Cortex of kidney (tissue), 1 donor: ENCODE measurements at places on chromosomes 7 and 10.
A peak's percentile ranks its signal among the peaks of the same experiment; 100 is the strongest.

DNA sequence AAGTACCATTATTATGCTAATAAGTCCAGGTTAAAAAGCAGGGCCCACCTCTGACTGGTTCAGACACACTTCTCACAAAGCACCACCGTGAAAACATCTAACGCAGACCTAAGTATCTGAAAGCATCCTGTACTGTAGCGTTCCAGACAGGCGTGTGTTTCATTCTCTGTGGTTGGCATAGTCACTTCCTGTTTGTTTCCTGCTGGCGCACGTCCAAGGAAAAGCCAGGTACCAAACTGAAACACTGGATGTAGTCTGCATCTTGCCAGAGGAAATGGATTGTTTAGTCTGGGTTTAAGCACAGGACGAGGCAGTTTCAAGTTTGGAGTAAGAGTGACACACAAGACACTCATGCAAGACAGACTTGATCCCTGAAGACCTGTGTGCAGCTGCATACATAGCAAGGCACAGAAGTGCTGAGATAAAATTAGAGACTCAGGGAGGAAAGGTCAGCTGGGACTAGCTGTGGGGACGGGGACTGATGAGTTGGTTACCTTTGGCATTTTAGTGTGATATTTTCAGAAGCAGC is 23.3 kb downstream of the BPGM start:
- no peak for DNase-seq

DNA sequence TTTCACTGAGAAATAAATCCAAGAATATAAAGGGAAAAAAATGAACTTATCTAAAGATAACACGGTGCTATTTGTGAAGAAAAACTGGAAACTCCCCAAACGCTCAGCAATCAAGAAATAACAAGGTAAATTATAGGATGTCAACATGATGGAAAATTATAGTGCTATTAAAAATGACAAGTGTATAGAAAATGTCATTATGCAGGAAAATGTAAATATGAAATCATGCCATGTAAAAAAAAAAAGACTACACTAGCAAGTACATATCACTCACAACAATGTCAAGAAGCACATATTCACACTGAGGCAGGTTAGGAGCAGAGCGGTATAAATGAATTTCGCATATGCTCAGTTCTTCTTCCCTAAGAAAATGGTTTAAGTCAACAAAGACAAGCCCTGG is 27.7 kb downstream of the KLRG2 start:
- no peak for DNase-seq

DNA sequence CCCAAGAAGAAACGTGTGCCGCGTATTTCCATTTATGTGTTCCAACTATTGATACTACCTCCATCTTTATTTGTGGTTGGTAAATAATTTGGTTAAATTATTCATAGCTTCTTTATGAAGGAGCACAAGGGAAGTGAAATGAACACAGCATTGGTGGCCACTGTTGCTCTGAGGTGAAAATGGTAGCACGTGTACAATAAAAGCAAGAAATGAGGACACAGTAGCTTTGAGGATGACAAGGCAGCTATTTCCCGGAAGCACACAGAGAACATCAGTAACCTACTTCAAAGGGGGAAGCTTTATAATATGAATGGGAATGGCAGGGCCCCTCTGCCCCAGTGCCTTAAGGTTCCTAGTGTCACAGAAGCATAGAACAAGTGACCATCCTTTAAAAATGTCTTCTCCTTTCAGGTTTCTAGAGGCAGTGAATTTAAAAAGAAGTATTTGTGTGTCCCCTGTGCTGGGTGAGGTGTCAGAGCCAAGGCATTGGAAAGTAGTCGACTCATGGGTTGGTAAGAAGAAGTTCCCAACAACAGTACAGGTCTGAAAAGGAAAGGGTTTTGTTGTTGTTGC is 78.8 kb downstream of the SGMS1 start:
- DNase-seq, result no peak

DNA sequence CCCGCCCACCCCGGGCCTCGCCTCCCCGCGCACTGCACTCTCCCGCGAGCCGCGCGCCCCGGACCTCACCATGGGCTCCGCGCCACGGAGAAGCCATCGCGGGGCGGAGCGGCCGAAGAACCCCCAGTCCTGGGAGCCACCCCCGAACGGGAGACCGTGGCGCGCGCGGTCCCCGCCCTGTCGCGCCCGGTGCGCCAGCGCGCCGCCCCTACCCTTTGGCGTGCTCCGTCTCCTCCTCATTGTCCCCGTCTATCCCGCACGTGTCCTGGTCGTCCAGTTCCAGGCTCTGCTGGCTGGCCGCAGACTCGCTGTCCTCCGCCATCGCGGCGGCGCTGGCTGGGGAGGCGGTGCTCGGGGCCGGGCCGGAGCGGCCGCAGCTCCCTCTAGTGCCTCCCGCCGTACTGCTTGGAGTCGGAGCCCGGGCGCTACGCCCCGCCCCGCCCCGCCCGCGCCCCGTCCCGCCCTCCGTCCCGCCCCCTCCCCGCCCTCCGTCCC is at the start of gene NMT2:
TSS of gene NMT2 (minus strand) at position 403 of the 495 bp plus-strand sequence. CDS start at position 322, 81 bp downstream.
- DNase-seq, result peak; percentile 40

- DNase-seq, result no peak
Measured at GRCh38 chr10:71351628-71352319, 32.7 kb downstream of the SLC29A3 start.

DNA sequence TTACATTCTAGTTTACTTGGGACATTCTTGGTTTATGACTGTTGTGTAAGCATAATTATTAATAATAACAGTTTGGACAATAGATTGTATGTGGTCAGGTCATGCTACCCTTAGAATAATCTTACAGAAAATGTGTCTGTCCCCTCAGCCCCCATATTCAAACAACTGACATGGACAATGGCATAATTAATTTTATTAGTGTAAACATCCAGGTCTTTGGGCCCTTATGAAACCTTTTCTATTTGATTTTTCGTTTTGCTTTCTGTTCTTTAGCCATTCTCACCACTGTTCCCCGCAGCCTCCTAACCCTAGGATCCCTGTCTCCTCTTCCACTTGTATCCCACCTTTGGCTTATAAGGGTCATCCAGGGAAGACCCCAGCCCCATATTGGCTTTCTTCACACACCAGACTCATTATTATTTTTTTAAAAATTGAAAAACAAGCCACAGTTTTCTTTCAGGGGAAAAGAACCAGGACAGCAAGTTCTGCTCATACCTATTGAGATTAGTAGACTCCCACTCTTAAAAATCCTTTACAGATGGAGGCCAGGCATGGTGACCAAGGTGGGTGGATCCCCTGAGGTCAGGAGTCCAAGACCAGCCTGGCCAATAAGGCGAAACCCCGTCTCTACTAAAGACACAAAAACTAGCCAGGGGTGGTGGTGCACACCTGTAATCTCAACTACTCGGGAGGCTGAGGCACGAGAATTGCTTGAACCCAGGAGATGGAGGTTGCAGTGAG is 11.5 kb downstream of the VIM start:
- DNase-seq, result no peak

- no peak for DNase-seq
Measured at GRCh38 chr10:43822631-43823580, 174.2 kb upstream of the ZNF32 start.

- DNase-seq, result no peak
Measured at GRCh38 chr7:33061282-33061937, 1.2 kb downstream of the NT5C3A start.

- no peak for DNase-seq
Measured at GRCh38 chr7:159167139-159167538, 22.5 kb upstream of the VIPR2 start.

GRCh38 chr10:74912682-74913081 is 86.3 kb downstream of the KAT6B start:
- no peak for DNase-seq

GRCh38 chr7:135661311-135662122 is 797 bp upstream of the STMP1 start:
- DNase-seq, result no peak

GRCh38 chr10:33612116-33612515 is 277.6 kb upstream of the NRP1 start:
- DNase-seq, result no peak

GRCh38 chr7:113812591-113813255 is 106.1 kb downstream of the PPP1R3A start:
- no peak for DNase-seq

DNA sequence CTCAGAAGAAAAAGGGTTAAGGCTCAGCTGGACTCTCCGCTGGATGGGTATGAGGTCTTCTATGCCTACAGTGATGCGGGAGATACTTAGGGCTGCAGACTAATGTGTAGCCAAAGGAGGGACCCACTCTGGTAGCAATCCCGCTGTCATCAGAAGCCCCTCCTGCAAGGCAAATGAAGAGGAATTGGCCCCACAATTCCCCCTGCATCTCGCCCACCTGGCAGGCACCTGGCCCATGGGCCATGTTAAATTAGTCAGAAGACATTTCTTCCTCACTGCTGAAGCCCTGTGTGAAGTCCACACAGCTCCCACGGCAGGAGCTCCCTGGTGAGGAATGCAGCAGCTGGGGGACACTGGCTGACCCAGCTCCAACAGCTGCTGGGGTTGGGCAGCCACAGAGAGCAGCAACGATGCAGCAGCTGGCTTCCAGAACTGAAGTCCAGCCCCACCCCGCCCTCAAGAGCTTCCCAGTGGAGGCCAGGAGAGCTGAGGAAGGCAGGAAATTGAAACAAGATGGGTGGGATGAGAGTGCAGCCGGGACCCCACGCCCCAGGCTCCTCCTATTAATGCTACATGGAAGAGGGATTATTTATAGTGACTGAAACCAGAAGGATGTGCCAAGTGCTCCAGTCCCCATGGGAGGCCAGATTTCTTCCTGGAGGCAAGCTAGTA is 5.5 kb downstream of the VSTM4 start:
- no peak for DNase-seq

DNA sequence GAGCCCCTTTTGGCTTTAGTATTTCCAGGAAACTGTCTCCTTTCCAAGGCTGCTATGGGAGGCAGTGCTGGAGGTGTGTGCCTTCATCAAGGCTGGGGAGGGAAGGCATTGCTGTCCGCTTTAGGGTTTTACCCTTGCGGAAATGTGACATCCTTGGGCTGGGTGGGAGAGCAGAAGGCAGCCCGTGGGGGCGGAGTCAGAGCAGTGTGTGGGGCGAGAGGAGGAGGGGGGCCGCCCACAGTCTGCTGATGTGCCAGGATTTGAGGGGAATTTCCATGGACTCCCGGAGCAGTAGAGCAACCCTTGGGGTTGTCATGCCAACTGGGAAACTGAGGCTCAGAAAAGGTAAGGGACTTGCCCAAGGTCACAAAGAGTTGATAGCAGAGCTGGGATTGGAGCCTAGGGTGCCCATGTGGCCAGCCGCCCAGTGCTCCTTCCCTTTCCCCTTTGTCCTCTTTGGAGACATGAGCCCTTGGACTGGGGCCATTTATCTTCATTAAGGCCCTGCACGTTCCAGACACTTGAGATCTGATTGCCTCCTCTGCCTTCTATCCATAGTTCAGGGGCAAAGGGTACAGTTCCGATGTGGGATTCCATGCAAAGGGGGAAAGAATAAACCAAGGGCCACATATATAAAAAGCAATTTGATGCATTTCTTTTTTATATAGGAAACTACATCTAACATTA is 22.2 kb downstream of the TSPAN15 start:
- no peak for DNase-seq

DNA sequence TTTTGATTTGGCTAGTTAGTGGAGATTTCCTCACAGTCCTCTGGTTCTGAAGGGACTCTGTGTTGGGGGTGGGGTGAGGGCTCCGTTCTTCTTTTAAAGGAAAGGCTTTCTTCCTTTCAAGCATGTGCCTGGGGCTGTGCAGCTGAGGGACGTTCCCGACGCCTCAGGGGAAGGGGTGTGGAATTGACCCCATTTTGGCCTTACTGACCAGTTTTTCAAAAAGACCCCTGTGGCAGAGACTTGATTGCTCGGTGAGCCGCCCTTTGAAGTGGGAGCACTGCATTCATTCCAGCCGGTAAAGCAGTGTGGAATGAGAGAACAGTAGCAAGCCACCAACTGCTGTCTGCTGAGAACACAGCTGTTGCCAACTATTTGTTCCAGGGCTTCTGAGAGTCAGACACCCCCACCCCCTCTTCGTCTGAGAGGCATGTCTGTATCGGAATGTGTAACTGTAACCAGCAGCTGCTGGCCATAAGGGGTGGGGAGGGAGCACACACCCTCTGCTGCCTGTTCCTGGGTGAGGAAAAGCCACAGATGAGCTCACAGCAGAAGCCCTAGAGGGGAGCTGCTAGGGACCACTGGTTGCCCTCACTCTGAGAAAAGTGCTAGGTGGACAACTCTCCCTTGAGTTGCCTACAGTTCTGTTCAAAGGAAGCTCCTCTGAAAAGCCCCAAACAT is 33.2 kb downstream of the WBP1L start:
- no peak for DNase-seq

DNA sequence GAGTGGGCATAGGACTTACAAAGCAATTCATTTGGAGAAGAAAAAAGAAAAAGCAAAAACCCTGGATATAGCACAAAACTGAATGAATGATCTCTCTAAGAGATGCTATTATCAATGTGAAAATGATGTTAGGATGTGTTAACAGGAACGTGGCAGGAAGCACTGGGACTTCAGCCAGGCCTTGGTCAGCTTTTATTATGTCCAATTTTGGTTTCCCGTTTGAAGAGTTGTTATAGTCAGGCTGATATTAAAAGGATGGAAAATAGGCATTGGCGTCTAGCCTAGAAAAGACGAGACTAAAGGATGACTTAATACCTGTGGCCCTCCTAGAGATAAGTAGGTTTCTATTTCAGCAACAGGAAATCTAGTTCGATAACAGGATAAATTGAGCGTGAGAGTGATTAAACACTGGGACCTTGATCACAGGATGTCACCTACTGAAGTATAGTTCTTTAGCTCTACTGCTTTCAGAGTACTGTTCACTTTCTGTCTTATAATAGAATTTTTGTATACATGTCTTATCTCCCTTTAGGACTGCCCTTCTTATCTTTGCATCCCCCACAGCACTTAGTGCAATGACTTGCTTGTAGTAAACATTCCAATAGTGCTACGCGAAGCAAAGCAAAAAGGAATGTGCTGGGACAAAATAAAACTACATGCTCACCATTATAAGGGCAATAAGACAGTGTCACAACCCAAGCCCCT is 99.8 kb upstream of the AGBL3 start:
- DNase-seq, result no peak

DNA sequence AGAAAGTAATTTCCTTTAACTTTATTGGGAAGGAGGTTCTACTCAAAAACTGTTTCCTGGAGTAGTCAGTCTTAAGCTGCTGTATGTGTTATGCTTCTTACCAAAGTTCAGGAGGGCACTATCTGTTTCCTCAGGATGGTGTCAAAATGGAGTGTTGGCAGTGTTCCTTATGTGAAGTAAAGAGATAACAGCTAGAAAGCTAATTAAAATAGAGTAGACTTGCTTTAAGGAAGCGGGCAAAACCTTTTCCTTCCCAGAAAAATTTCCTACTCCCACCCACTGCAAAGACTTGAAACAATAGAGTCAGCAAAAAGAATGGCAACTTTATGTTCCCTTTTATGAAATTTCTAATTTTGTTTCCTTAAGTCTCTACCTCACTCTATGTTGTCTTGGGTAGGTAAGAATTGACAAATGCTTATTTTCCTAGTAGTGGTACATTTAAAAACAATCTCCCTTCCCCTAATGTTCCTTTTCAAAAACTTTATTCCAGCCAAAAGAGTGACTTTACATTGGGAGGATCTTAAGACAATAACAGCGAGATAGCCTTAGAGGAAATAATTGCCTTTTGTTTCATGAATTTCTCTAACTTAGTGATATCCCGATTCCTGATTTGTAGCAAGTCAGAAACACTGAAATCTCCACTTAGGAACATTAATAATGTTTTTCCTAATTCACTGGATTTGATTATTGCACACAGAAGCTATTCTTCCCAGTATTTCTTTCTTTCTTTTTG is 26.5 kb upstream of the ENTPD1 start:
- no peak for DNase-seq
